Fibroblast of mammary gland (primary cell): ENCODE measurements at places on chromosomes 16 and 17.

GRCh38 chr17:81390029-81390872 is 5.0 kb upstream of the BAHCC1 start:
- no peak for DNase-seq

DNA sequence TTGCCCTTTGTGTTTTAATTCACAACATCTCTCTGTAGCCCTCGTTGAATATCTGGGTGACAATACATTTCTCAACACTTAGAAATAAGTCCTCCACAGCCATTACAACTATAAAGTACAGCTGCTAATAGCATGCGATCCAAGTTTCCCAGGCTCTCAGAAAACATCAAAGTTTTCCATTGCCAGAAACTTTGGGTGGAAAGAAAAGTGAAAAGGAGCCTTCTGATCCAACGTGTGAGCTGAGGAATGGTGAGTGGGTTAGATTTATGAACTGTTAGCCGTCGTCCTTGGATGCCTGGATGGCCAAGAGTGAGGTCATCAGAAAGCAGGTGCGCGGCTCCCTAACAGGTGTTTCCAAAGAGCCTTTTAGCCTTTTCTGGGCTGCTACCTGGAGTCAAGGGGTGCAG is 258.0 kb downstream of the PMP22 start:
- DNase-seq = no peak

DNA sequence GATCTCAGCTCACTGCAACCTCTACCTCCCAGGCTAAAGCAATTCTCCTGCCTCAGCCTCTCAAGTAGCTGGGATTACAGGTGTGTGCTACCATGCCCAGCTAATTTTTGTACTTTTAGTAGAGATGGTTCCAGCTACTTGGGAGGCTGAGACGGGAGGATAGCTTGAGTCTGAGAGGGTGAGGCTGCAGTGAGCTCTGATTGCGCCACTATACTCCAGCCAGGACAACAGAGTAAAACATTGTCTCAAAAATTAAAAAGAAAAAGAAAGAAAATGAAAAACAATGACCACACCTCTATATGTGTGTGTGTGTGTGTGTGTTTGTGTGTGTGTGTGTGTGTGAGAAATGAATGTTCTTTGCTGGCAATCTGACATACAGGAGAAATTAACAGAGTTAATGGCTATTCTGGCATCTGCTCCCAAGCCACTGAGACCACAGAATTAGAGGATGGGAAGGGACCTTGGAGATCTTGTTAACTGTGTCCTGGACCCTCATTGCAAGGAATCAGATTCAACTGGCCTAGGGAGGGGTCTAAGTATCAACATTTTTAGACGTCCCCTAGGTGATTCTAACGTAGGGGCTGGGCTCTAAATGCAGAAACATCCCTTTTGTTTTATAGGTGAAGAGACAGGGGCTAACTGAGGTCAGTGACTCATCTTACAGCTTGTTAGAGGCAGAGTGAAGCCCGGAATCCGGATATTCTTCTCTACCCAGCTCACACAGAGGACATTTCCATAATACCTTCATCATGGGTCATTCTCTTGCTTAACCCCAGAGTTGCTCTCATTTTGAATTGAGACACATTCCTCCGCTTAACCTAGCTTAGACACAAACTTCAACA is 16.4 kb upstream of the MARCHF10 start:
- DNase-seq = peak; percentile 97

DNA sequence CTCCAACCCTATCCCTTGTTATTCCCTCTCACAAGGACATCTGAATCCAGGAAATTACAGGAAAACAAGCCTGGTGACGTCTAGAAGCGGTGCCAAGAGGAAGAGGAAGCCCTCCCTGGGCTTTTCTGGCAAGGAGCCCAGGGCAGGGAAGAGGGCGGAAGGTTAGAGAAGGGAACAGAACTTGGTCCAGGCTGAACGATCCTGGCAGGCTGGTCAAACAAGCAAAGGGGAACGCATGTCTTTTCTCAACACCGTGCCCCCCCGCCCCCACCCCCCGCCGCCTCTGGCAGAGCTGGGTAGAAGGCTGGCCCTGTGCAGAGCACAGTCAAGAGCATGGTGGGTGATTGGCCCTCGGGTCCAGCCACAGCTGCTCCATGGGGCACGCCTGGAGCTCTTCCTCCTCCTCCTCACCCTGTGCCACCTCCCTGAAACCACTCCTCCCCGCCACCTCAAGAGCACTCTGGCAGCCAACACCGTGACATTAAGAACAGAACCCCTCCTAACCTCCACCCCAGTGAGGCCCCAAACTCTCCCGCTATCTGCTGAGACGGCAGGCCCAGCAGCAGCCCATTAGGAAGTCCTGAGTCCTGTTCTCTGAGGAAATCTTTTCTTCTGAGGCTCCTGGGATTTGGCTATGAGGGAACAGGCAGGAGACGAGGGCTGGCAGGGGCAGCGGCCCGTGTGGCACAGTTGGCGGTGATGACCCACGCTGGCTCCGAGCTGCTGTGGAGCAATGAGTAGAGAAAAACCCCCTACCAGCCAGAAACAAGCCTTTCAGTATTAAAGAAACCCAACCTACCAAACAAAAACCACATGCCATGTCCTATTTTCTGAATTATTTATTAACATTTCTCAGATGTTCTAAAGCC is 7.3 kb downstream of the C16orf86 start:
- peak; percentile 27 for DNase-seq

DNA sequence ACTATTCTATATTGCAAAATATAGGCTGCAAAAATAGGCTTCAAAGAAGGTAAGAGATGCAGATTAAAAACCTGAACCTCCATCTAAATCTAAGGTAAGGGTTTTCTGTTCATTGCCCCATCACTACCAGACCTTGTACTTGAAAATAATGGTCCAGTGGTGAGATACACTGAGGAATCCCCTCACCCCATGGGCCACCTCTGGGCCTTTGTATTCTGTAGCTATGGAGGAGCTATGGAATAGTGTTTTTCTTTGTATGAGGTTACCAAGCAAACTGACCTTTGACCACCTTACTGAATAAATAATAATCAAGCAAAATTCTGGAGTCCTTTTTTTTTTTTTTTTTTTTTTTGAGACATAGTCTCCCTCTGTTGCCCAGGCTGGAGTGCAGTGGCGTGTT is 4.8 kb upstream of the UBE2Z start:
- no peak for DNase-seq
